ENCODE measurements at places on chromosomes 1 and 21.

DNA sequence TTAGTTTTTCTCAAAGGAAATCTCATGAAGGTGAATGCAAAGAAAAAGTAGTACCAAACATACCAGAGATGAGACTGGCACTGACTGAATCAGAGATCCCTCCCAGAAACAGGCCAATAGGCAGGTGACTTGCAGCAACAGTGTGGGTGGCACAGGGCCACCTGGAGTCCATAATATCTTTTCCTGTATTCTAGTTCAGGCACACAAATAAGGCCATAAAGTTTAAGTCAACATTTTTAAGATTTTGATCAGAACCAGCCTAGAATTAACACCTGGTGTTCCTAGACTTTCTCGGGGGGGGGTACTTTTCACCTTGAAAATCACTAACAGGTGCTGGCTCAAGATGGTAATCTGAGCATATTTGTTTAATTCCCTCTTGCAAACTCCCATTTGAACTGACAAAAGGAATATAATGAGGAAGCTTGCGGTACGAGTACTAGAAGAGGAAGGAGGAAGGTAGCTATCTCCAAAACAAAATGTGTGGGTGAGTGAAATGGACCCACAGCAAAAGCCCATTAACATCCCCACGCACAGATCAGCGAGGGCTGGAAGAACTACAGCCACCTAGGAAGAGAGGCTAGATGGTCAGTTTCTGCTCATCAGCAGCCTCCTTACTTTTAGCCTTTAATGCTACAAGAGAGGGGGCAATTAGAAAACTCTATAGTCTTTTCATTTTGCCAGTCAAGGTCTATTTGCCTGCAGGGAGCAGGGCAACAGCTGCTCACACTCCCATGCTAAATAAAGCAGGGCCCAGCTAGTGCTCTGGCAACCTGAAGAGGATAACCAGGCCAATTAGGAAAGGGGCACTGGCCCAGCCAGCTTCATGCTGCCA, 18.9 kb downstream of the SDE2 start:
- DNase-seq: no peak

GRCh38 chr1:206566999-206567398, 45.3 kb downstream of the EIF2D start:
- no peak for DNase-seq

GRCh38 chr1:154493276-154493675, 8.7 kb upstream of the TDRD10 start:
- no peak for DNase-seq

- DNase-seq: no peak
Observed at GRCh38 chr1:117527566-117528102, 78.2 kb upstream of the TENT5C start.

- no peak for DNase-seq
Observed at GRCh38 chr1:206903687-206904086, 6.4 kb downstream of the IL24 start.

GRCh38 chr1:185556561-185556960, 177.6 kb upstream of the HMCN1 start:
- no peak for DNase-seq

- DNase-seq: no peak
Observed at GRCh38 chr1:52756020-52756419, 29.8 kb downstream of the ZYG11B start.

DNA sequence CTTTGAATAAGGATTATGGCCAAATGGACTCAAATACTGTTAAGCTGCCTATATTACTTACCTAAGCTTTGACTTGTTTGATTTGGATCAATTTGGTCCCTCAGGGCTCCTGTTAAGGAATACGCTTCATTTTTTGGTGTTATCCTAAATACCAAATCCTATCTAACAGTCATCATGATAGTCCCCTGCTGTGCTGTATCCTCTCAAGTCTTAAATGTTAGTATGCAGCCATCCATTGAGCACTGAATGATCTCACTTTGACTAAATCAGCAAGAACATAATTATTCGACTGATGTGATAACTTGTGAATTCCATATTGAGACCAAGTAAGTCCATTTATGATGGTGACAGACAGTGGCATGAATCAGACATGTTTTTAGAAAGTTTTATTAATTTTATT, 53.1 kb upstream of the ATF3 start:
- DNase-seq: no peak

GRCh38 chr1:15968172-15968571, 7.7 kb downstream of the ZBTB17 start:
- no peak for DNase-seq

All from caudate nucleus (tissue), 63 donors.